ENCODE measurements at places on chromosomes 1 and 21.
A peak's percentile ranks its signal among the peaks of the same experiment; 100 is the strongest.

GRCh38 chr1:152001631-152002584 is 8.2 kb upstream of the S100A10 start:
- peak; percentile 99 for DNase-seq

- no peak for DNase-seq
Observed at GRCh38 chr21:14797543-14797942, 251.4 kb upstream of the SAMSN1 start.

- DNase-seq = peak; percentile 82
Observed at GRCh38 chr1:158019171-158019868, 25.9 kb downstream of the KIRREL1 start.

GRCh38 chr1:38041936-38042834 is 4.4 kb downstream of the POU3F1 start:
- DNase-seq = no peak

DNA sequence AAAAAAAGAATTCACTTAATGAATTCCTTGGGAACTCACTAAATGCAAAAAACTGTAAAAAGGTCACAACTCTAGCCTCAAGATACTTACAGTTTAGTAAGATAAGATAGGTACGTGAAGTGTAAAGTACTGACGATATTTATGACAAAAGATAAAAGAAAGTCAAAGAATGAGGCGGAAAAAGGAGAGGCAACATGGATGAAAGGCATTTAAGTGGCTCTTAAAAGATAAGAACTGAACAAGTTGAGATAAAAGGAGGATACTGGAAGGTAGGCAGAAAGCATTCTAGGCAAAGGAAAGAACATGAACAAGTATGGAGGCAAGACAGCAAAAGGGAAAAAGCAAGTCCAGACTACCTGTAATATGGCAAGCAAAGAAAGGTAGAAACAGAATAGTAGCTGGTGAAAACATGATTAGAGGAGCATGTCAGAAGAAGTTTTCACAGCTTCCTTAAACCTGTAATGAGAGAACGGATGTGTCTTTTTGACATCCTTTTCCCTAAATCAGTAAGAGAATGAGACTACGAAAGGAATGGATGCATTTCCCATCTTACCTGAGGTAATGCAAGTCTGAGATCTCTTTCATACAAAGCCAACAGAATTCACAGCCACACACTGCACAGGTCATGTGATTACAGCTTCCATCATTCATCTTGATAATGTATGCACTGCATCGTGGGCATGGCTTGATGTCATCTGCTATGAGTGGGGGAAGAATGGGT is 16.8 kb downstream of the RNF19B start:
- DNase-seq = no peak

DNA sequence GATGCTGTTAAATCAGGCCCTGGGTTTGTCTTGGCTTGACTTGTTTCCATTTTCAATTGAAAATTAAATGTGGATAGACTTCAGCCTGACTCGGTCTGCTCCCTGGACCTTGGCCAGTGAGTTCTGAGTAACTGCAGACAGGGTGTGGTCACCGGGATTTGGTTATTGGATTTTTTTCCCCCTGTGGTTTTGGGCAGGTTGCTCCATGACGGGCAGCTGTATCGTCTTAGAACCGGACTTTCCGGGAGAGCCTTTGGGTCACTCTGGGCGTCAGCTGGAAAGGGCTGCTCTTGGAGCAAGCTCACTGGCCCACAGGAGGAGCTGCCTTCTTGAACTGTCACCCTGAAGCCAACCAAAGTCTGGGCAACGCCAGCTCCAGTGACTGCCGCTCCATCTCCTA is 75.0 kb downstream of the CLIC6 start:
- no peak for DNase-seq

GRCh38 chr1:114214016-114214415 is 60.3 kb upstream of the SYT6 start:
- DNase-seq = no peak

DNA sequence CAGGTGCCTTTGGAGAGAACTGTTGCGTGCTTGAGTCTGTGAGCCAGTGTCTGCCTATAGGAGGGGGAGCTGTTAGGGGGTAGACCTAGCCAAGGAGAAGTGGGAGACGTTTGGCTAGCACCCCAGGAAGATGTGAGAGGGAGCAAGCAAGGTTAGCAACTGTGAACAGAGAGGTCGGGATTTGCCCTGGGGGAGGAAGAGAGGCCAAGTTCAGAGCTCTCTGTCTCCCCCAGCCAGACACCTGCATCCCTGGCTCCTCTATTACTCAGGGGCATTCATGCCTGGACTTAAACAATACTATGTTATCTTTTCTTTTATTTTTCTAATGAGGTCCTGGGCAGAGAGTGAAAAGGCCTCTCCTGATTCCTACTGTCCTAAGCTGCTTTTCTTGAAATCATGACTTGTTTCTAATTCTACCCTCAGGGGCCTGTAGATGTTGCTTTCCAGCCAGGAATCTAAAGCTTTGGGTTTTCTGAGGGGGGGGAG is 2.4 kb downstream of the BTG2 start:
- DNase-seq = no peak

DNA sequence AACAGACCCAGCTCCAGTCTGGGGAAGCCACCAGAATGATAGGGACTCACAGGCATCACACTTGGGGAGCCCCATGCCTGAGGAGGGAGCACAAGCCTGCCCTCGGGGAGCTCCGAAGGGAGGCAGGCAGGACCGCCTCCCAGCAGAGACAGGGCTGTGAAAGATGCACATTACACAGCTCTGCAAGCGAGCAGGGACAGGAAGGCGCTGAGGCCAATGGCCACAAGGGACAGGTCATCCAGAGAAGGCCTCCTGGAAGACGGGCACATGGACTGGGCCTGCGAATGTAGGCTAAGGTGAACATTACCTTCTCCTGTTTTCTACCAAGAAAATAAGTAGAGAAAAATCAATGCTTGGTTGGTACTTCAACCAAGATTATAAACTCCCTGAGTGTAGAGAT is 4.2 kb downstream of the NPR1 start:
- no peak for DNase-seq

- no peak for DNase-seq
Observed at GRCh38 chr1:41319807-41320711, 41.2 kb upstream of the FOXO6 start.

- peak; percentile 40 for DNase-seq
Observed at GRCh38 chr1:11654137-11654938, at the start of the genes FBXO2 and FBXO44. Gene FBXO2 (minus strand): TSS chr1:11654429. CDS start chr1:11654340, 89 bp downstream. Gene FBXO44 (plus strand): TSS chr1:11654877. CDS start chr1:11655836, 959 bp downstream.

GRCh38 chr1:7338439-7338838 is 432.7 kb upstream of the VAMP3 start:
- no peak for DNase-seq

GRCh38 chr1:84776639-84777038 is 86.4 kb upstream of the SSX2IP start:
- DNase-seq = no peak

DNA sequence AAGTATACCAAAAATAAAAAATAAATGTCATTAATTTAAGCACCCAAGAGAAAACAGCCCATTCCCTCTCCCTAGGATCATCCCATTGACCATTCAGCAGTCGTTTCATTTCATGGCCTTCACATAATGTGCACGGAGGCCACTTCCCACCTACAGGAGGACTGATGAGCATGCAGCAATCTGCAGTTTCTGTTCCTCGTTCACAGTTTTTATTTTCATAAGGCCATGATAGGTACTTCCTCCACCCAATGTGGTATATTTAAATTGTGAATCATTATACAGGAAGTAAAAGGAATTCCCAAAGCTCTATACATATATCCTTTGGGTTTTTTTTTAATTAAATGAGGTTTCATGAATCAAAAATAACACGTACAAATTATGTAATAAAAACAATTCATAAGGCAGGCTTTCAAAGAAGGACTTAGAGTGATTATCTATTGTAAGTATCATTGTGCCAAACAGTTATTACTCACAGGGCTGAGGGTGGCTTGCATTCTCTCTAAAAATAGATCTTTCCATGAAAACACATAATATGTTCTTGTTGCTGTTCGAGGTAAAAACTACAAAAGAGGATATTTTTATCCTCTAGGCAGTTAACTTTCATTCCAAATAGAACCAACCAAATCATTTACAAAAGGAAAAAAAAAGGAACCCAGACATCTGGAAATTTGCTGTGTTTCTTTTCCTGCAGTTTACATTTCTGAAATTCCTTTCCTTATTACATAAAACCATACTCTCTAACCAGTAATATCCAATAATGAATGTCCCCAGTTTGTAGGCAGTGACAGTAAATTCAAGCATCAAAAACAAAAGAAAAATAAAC is 27.5 kb upstream of the SLC44A3 start:
- DNase-seq = peak; percentile 63

DNA sequence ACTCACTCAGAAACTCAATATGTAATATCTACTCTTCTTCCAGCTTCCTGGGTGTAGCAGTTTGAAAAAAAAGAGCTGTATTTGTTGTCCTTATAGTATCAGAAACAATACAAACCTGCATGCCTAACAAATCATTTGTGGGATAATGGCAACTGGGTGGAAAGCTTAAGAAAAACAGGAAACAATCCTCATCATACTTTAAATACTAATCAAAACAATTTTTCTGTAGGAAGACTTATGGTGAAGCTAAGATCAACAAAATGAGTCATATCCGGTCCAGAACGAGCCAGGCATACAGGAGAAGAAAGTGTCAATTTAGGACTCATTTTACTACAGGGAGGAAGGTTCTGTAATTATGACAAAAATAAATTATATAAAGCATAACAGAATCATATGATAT is 181.8 kb upstream of the ADGRL4 start:
- DNase-seq = no peak

GRCh38 chr1:41241354-41241748 is 755 bp downstream of the SCMH1 start:
- DNase-seq = no peak

GRCh38 chr1:58874757-58875755 is 91.2 kb upstream of the JUN start:
- peak; percentile 22 for DNase-seq
